ENCODE measurements at places on chromosomes 16 and 17.
A peak's percentile ranks its signal among the peaks of the same experiment; 100 is the strongest.

DNA sequence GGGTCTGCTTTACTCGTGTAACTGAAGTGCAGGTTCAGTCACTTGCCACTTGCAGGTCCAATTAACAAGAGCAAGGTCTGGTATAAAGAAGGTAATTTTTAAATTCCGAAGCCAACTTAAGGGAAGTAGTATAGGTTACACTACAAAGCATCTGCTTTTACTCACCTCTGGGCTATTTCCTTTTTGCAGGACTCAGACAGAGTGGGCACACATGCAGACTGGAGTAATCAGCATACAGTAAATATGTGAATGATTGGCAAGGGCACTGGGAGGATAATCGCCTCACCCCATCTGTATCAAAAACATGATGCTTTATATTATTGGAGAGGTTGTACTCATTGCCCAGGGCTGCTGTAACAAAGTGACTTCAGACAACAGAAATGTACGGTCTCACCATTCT lies 160.1 kb upstream of the CDH5 start:
- no peak for DNase-seq

- no peak for DNase-seq
Measured at GRCh38 chr17:29107084-29107483, 64.1 kb downstream of the PIPOX start.

DNA sequence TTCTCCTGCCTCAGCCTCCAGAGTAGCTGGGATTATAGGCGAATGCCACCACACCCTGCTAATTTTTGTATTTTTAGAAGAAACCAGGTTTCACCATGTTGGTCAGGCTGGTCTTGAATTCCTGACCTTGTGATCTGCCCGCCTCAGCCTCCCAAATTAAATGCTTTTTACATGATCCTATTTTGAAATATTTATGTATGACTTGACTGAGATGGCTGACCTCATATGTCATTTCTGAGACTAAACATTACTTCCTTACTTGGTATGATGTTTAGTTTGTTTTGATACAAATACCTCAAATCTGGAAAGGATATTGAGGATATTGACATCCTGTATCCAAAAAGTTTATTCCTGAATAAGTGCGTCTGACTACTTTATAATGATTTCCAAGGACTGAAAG lies 11.9 kb downstream of the CALCOCO2 start:
- DNase-seq = peak; percentile 27

DNA sequence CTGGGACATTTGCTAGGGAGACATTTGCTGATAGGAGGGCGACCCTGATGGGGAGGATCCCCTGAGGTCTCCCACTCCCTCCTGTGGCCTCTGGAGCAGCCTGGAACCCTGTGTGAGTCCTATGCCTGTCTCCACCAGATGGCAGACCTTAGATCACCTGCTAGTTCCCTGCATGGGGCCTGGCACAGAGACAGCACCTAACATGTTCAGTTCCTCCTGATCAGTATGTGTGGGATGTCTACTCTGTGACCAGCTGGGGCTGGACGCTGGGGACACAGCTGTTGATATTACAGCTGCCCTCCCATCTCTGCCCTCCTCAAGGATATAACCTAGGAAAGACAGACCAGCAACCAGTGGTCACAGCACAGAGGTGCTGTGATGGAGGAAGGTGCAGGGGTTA lies 1.1 kb upstream of the ADCY7 start:
- no peak for DNase-seq

DNA sequence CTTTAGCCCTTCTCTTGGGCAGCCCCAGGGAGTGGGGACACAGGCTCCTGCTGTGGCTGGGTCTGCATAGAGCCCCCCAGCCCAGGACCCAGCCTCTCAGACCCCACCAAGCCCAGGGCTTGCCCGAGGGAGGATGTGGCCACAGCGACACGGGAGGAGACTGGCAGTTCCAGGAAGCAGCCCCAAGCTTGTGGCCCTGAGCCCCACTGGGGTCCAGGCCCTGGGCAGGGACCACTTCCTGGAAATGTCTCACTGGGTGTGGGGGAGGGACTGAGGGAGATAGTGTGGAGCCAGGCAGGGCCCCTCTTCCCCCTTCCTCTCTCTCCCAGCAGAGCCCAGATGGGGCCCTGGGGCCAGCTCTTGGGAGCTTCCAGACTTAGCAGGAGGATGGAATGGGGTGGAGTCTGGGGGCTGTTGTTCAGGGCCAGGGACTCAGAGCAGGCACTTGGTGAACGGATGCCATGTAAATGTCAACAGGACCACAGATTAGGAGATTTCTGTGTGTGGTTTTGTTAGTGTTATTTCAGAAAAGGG lies 35.3 kb downstream of the ADGRG5 start:
- no peak for DNase-seq

Measured in suppressor macrophage treated with lipopolysaccharide for 4 hours (primary cell).